ENCODE measurements at places on chromosomes 7 and 10.

DNA sequence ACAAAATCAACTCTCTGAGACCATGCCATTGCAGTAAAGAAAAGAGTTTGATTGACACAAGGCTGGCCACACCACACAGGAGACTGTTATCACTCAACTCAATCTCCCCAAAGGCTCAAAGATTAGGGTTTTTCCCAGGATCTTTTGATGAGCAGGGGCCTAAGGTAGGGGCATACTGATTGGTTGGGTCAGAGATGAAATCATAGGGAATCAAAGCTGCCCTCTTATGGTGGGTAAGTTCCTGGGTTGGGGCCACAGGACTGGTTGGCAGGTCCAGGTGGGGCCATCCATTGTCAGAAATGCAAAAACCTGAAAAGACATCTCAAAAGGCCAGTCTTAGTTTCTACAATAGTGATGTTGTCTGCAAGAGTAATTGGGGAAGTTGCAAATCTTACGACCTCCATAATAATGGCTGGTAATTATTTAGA is 91.6 kb downstream of the AKR1D1 start:
- no peak for DNase-seq

DNA sequence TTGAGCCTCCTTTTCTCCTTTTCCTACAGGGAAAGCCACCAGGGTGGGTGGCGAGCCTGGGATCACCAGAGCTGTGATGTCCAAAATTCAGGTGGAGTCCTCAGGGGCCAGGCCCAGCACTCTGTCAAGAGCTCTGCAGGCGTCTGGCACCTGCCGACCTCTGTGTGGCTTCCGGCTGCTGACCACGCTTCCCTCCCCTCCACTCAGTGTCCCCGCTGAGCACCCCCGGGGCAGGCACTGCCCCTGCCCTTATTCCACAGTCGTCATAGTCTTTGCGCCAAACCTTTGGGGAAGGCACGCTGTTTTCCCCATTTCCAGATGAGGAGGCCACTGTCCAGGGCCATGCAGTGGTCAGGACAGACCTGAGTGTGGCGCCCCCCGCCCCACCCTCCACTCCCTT is 7.5 kb downstream of the MTG1 start:
- DNase-seq: no peak

DNA sequence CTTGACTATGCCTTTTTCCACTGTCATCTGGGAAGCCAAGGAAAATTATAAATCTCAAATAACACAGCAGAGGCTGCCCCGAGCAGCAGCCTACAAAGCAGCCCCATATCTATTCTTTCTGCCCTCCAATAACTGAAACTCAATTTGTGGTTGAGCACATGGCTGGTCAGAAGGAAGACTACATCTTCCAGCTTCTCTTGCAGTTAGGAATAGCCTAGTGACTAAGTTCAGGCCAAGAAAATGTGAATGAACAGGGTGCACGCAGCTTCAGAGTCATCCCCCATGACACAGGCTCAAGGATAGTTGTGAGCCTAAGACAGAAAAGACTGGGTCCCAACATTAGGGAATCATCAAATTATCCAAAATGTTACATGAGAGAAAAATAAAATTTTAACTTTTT is 42.3 kb downstream of the CHCHD3 start:
- no peak for DNase-seq

- no peak for DNase-seq
Measured at GRCh38 chr7:107486041-107486440, 16.2 kb downstream of the GPR22 start.

DNA sequence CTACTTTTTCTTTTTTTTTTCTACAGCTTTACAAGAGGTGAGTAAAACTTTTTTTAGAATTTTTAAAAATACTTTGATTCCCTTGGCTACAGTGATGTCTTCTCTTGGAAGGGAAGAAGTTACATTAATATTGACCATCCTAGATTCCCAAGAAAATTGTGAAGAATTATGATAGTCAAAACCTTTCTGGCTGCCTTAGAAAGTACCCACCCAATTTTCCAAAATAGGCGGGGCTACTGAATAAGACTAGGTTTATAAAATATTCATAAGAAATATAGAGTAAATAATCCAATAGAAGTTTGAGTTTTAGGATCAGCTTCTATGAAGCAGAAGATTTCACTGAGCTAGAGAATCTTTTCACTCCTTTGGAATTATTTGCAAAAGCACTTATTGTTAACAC is 3.0 kb downstream of the COL1A2 start:
- DNase-seq: no peak

DNA sequence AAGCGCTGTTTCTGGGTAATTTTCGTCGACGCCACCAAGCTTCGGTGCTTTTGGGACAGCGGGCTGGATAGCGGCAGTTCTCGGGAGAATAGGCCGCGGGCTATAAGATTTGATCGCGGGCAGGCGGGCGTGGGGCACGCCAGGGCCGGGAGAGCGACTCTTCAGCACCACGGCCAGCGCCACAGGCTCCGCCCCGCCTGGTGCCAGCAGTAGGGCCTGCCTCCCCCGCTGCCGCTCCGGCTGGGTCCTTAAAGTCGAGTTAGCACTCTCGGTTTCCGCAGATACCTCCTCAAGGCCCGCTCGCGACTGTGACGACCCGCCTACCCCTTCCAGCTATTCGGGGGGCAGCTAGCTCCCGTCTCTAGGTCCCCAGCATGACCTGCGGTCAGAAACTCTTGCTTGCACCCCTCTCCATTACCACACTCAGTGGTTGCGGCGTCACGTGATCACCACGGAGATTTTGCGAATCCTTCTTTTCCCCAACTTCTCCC is 9.4 kb downstream of the NXPH1 start:
- no peak for DNase-seq

DNA sequence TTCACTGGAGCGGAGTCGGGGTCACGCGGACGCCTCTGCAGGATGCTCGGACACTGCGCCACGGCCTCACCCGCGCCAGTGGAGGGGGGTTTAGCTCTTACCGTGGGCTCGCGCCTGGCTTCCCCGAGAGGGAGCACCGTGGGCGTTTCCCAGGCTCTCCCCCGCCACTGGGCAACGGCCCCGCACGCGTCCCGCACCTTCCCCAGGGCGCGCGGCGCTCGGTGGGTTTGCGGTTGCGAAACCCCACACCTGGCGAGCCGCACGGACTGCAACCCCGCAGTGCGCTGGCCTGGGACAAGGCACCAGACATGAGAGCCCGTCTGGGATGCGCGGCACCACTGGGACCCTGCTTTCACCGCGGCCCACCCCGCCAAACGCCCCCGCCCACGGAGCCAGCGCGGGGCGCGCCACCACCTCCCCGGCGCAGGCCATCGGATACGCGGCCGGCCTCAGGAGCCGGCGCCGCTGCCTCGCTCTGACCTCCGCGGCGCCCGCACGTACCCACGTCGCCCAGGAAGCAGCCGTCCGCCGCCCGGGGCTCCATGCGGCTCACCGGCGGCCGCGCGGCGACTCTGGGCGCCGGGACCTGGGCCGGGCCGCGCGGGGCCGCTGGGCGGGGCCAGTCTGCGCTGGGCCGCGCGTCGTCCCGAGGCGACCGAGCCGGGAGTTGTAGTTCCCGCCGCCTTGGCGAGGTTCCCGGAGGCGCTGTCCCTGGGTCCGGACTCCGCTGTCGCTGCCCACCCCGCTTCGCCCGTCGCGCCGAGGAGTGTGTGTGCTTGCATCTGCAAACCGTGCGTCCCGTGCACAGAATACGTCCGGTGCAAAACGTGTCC is at the start of gene ASB13:
TSS of gene ASB13 (minus strand) at position 588 of the 833 bp plus-strand sequence. CDS start at position 544, 44 bp downstream.
- no peak for DNase-seq

GRCh38 chr7:147586526-147586925 is 1004.0 kb upstream of the C7orf33 start:
- no peak for DNase-seq

- no peak for DNase-seq
Measured at GRCh38 chr10:49178489-49179471, 9.4 kb downstream of the TMEM273 start.

GRCh38 chr7:36295090-36295489 is 94.6 kb upstream of the ANLN start:
- DNase-seq: no peak

Data from activated CD4-positive, CD25-positive, alpha-beta regulatory T cell (primary cell).